ENCODE measurements at places on chromosomes 7 and 10.

- DNase-seq = no peak
These were observed 320.3 kb downstream of the SFMBT2 start for GRCh38 chr10:7090529-7090928.

DNA sequence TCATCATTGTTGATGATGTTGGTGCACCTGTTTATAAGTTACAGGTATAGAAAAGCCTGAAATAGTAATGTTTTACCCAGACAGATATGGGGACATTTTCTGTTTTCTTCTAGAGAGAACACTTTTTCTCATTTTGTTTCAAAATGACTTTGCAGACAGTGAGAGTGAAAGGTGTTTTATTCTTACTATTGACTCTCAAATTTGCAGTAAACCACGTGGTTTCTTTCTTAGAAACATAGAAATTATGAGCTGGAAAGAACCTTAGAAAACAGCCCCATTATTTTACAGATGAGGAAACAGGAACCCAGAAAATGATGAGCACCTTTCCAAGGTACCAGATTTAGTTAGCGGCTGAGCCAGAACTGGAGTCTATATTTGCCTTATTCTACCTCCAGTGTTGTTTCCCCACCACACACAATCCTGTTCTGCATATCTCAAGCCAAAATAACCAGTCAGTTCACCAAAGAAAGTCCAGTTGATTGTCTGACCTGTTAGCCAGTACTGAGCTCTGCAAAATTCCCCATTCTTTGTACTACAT, 138.9 kb upstream of the AHR start:
- DNase-seq = no peak

- no peak for DNase-seq
These were observed 171.1 kb downstream of the ADRA2A start for GRCh38 chr10:111247781-111248389.

DNA sequence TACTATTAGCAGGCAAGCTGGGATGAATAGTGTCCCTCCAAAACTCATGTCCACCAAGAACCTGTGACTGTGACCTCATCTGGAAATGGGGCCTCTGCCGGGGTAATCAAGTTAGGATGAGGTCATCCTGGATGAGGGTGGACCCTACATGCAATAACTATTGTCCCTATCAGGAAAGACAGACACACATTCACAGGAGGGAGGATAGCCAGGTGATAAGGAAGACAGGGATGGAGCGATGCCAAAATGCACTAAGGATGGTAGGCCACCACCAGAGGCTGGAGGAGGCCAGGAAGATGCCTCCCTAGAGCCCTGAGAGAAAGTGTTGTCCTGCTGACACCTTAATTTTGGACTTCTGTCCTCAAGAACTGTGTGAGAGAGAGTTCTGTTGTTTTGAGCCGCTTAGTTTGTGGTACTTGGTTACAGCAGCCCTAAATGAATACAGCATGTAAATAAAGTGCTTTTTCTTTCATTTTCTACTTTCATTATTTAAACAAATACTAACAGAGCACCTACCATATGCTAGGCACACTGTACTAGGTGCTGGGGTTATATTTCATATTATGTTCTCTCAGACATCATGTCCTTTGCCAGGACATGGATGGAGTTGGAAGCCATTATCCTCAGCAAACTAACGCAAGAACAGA, 111.9 kb downstream of the USP6NL start:
- DNase-seq = no peak

GRCh38 chr7:139855498-139856270, 26.6 kb downstream of the TBXAS1 start:
- DNase-seq = no peak

- DNase-seq = no peak
These were observed 16.0 kb downstream of the DENND2A start for GRCh38 chr7:140624392-140625191.

DNA sequence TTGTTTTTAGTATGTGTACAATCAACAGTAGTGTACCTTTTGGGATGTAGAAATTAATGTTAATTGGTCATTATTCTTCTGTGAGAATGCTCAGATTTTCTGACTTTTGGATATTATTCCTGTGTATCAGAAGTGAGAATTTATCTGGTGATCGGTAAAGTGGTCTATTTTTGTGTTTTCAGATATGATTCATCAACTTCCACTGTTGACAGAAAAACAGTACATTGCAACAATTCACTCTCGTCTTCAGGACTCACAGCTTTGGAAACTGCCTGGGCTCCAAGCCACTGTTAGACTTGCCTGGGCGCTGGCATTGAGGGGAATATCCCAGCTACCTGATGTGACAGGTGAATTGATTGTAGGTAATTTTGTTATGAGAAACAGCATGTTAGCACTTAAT, 20.9 kb downstream of the NUP205 start:
- no peak for DNase-seq

GRCh38 chr7:99707096-99707495, 27.3 kb upstream of the CYP3A5 start:
- no peak for DNase-seq

- DNase-seq = peak; percentile 75
These were observed 148.1 kb downstream of the SLIT1 start for GRCh38 chr10:97037365-97038361.

- DNase-seq = no peak
These were observed 165.7 kb upstream of the GNAI1 start for GRCh38 chr7:79968894-79969293.

- DNase-seq = no peak
These were observed 33.4 kb downstream of the DCLRE1A start for GRCh38 chr10:113820507-113820906.

DNA sequence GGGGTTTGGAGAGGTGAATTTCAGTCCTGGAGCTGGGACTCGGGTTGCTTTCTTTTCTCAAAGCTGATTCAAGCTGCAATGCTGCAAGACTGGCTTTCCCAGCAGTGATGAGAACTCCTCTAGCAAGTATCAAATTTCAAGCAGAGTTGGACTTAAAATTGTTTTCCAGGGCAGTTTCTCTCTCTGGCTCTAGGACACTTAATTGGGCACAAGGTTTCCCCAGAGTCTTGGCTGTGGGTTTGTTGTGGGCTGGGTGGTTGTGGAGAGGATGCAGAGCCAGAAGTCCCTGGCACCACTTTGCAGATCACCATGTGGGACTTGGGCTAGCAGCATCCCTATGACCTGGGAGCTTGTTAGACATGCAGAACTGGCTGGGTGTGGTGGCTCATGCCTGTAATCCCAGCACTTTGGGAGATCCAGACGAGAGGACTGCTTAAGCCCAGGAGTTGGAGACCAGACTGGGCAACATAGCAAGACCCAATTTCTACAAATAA, 16.8 kb downstream of the AKR1B15 start:
- no peak for DNase-seq

GRCh38 chr7:46059308-46060020, 138.4 kb upstream of the IGFBP3 start:
- no peak for DNase-seq
